ENCODE measurements at places on chromosomes 6 and 20.
A peak's percentile ranks its signal among the peaks of the same experiment; 100 is the strongest.

DNA sequence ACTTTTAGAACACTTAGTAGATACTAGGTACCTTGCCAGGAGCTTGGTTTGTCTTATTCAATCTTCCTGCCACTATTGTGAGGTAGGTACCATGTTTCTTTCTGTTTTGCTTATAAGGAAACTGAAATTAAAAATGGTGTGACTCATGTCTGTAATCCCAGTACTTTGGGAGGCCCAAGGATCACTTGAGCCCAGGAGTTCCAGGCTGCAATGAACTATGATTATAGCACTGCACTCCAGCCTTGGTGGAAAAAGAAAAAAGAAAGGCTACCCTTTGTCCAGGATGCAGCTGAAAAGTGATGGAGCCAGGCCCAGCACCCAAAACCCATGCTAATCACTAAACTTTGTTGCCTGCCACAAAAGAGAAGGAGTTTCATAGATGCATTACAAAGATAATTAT lies 34.1 kb upstream of the LAMA4 start:
- no peak for DNase-seq

DNA sequence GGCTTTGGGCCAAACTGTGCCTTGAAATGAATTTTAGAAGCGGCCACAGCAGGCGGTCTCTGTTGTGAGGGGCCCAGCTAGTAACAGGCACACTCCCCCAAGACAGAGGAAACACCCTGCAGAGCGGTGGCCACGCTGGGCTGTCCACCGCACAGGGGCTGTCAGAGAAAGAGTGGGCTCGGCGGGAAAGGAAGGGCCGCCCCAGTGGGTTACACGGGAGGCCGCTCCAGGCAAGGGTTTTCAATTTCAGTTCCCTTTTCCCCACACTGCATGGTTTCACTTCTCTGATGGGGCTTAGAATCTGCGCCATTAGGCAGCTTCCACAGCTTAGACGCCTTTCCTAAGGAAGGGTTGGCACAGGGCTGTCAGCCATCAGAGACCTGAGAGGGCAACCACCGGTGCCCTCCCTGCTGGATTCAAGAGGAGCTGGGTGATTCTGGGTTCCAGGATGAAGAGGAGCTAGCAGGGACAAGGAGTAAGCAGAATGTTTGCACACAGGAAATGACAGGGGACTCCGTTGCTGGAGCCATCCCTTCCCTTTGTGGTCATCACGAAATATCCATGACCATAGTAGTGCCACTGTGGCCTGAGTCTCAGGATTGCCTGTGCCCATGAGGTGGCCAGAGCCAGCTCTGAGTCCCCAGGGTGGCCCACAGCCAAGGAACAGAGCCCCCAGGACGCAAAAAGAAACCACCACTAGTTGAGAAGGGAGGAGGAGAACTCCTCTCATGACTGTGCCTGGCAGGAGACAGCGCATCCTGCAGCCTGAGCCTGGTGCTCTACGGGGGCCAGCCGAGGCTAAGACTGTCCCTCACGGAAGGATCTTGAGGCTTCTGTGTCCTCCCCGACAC lies 282.7 kb downstream of the NRN1 start:
- no peak for DNase-seq

GRCh38 chr6:2766767-2767656 lies 1.8 kb downstream of the WRNIP1 start:
- DNase-seq: peak; percentile 4

GRCh38 chr20:58696411-58696961 lies 3.9 kb downstream of the NPEPL1 start:
- no peak for DNase-seq

DNA sequence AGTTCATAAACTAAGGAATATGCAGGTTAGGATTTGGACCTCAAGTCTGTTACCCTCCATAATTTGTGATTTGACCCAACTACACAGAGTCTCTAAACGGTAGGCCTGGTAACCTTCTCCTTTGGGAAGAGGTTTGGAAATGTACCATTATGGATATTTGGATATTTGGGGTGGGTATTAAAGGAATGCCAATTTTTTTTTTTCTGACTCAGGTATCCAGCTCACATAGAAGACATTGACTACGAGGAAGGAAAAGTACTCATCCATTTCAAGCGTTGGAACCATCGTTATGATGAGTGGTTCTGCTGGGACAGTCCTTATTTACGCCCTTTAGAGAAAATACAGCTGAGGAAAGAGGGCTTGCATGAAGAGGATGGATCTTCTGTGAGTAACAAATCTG lies 70.5 kb downstream of the PHF20 start:
- DNase-seq: no peak

GRCh38 chr20:40144581-40144980 lies 544.5 kb downstream of the MAFB start:
- DNase-seq: no peak

- DNase-seq: no peak
Observed at GRCh38 chr6:149079911-149080491, 237.5 kb upstream of the TAB2 start.

GRCh38 chr6:38352636-38353035 lies 287.1 kb downstream of the BTBD9 start:
- no peak for DNase-seq

DNA sequence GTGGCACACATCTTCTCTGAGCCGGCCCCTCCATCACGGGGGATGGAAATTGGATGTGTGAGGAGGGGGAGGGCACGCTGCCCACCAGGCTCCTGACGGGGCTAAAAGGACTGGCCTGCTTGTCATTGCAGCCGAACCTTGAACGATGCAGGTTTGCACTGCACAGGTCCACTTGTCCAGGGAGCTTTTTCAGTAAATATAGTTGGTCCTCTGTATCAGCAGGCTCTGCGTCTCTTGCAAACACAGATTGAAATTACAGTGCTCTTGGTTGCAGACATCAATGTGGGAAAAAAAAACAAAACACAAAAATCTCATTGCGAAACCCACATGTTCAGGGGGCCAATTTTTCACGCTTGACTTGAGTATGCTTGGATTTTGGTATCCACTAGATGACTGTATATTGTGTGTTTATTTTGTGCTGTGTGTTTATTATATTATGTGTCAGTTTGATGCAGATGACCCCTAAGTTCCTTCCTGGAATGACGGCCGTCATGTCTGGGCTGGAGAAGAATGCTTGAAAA lies 29.2 kb downstream of the ERMARD start:
- no peak for DNase-seq

DNA sequence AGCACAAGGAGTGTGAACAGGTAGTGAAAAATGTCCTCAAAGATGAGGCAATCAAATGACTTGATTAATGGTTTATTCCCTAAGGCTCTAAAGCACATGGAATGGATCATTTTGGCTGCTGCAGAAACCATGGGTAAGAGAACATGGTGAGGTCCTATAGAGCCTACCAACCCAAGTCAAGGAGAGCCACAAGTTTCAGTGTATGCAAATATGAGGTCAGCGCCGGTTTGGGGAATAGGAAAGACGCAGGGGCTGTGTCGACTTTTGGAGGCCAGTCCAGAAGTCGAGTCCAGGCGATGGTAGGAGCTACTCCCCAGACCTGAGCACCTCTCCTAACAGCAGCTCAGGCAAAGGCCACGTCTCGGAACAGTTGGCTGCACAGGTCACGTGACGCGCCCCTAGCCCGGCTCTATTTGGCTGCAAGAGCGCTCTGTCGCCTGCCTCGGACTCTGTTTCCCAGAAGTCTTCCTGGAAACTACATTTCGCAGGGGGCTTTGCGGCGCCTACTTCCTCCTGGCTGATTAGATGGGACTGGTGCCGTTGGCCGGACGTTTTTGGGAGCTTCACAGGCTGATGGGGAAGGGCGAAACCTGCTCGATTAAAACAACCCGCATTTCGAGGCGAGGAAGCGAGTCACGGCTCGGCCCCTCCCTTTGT lies 74.4 kb upstream of the CHD6 start:
- DNase-seq: peak; percentile 33

- DNase-seq: no peak
Observed at GRCh38 chr6:168147205-168147738, 68.3 kb upstream of the FRMD1 start.

- DNase-seq: peak; percentile 31
Observed at GRCh38 chr6:119350202-119350951, 816 bp upstream of the MAN1A1 start.

- no peak for DNase-seq
Observed at GRCh38 chr6:16399158-16399557, 160.8 kb downstream of the GMPR start.

DNA sequence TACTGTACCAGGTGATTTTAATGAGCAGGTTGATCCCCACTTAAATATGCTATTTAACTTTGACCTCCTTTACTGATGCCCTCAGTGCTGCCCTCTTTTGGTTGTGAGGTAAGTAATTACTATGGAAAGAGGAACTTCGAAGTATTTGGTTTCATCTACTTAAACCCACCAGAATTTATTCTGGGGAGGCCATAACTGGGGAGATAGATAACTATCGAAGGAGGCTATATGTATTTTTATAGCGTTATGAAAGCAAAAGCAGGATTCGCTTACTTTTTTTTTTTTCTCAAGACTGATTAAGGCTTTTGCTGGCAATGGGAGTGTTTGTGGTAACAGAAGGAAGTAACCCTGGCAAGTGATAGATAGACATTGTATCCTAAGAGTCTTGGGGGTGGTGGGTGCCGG lies 168.9 kb upstream of the CENPW start:
- peak; percentile 41 for DNase-seq

DNA sequence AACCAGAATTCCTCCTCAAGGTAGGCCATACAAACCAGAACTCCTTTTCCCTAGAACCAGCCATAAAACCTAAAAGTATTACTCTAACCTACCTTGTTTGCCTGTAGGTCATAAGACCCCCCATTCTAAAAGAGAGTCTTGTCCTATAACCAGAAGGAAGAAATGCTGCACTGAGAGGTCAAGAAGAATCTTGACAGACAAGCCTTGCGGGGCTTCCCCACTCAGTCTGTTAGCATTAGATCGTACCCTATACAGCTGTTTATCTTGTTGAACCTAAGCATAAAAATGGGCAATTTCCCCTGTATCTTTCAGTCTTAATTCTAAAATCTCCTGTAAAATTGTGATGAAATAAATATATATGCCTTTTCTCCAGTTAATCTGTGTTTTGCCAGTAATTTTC lies 52.3 kb upstream of the HFE start:
- no peak for DNase-seq

GRCh38 chr20:30630761-30631160 lies 626.7 kb upstream of the DEFB115 start:
- no peak for DNase-seq

DNA sequence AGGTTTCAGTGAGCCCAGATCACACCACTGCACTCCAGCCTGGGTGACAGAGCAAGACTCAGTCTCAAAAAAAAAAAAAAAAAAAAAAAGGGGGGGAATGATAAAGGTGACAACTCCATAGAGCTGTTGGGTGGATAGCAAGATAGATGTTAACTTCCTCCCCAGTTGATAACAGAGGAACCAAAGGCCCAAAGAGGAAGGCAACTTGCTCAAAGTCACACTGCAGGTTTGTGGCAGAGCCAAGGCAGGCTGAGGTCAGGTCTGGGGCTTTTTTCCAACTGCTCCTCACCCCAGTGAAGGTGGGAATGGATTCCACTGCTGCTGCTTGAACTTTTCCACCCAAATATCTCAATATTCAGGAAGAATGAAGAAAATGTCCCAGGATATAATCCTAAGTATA lies 26.7 kb downstream of the HCK start:
- no peak for DNase-seq

GRCh38 chr6:85135376-85136094 lies 314.3 kb upstream of the NT5E start:
- no peak for DNase-seq

GRCh38 chr6:160134779-160135547 lies 13.3 kb downstream of the SLC22A1 start:
- DNase-seq: no peak

- DNase-seq: no peak
Observed at GRCh38 chr6:150291968-150292710, 76.7 kb upstream of the IYD start.

DNA sequence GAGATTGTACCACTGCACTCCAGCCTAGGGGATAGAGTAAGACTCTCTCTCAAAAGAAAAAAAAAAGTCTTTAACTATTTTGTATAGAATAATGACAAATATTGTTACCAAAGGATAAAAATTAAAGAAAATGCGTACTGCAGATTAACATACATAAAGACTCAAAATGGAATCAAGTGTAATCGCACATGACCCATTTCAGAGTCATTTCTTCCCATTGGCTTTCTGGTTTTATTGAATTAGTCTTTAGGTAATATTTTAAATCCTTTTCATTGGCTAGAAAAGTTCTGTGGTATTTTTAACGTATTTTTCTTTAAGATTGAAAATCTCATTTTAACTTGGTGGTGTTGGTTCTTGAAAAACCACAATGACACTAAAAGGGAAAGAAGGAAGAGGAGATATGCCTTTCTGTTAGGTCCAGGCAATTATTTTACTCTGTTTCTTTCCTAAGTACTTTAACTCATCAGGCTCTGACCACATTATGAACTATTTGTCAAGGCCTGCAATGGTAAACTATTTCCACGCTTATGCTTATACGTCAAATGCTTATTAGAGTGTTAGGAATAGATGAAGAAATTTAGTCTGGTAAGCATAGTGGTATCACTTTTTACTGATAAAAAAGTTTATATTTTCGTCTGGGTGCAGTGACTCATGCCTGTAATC lies 52.3 kb downstream of the PLEKHG1 start:
- no peak for DNase-seq

- DNase-seq: no peak
Observed at GRCh38 chr6:110446405-110446804, 30.0 kb downstream of the SLC22A16 start.

DNA sequence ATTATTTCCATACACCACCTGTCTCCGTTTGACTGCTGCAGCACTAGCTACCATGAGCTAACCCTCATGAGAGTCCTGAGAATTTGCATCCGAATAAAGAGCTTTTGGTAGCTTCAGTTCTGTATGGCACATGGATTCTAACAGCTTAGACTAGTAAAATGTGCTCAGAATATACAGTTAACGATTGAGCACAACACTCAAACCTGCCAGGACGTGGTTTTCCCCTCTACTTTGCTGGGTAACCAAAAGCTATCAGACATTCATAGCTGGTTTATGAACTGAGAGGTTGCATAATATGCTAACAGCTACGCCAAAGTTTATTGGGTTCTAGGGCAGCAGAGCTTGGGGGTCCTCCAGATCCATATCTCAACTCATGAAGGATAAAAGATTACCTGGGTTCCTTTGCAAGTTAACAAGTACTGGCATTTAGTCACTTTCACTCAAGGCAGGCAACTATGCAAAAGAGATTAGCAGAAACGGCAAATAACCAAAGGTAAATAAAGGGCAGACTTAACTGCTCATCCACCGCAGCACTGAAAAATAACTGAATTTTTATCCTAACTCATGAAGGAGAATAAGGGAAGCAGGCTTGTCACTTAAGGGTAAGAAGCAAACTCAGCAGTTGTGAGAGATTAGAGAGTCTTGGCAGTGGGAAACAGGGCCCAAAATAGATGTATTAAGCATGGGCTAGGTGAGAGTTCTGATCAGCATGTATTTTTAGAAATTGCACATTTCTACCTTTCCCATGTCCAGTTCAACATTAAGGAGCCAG lies 29.4 kb downstream of the NUDT3 start:
- DNase-seq: no peak

All from ACHN (cell line).